Suppressor macrophage treated with lipopolysaccharide for 4 hours (primary cell): ENCODE measurements at places on chromosomes 12 and 14.

- DNase-seq, result peak; percentile 43
These were observed 10.6 kb downstream of the SDS start for GRCh38 chr12:113392988-113393579.

GRCh38 chr12:57657744-57658143, 24.7 kb upstream of the B4GALNT1 start:
- no peak for DNase-seq

DNA sequence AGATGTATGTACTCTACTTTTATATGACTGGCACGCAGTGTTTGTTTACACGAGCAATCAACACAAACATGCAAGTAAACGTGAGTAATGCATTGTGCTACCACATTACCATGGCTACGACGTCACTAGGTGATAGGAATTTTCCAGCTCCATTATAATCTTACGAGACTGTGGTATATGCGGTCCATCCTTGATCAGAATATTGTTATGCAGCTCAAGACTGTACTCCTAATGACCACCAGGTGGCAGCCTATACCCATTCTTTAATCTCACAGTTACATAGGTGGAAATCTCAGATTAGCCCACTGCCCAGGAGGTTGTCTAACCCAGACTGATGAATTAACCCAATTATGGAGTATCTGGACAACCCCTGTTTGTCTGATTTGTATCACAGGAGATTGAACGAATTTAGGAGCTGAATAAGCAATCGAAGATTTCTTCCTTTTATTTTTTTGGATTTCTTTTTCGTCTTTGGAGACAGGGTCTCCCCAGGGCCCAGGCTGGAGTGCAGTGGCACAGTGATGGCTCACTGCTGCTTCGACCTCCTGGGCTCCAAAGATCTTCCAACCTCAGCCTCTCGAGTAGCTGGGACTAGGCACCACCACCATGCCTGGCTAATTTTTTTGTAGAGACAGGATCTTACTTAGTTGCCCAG, 8.7 kb upstream of the TESPA1 start:
- DNase-seq, result peak; percentile 71

GRCh38 chr12:12460935-12461922, 101.4 kb downstream of the DUSP16 start:
- DNase-seq, result no peak

DNA sequence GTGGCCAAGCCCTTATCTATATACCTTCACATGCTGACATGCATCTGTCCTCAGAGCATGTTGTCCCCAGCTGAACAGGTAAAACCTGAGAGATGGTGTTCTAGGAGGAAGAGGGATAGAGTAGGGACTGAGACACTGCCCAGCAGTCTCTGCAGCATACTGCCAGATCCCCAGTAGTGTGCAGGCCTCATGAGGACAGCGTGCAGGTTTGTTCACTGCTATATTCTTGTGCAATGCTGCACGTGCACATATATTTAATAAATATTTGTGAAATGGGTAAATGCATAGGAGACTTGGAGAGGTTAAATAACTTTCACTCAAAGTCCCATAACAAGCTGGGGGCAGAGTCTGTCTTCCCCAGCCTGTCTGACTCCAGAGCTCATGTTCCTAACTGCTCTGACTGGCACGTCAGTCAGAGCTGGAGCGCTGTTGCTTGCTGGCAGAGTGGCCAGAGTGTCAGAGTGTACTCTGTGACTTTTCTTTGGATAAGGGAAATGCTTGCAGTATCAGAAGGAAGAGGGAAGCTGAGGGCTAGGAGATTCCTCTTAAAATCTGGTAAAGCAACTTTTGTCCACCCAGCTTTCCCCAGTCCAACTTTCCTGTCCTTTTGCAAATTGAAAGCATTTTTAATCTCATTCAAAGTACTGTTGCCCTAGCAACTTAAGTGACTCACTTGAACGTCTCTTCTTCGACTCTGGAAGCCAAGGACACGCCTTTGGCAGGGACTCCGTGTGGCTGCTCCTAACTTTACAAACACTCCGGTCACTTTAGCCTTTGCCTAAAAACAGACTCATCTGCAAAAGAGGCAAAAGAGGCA, 14.9 kb upstream of the POLR3B start:
- no peak for DNase-seq

DNA sequence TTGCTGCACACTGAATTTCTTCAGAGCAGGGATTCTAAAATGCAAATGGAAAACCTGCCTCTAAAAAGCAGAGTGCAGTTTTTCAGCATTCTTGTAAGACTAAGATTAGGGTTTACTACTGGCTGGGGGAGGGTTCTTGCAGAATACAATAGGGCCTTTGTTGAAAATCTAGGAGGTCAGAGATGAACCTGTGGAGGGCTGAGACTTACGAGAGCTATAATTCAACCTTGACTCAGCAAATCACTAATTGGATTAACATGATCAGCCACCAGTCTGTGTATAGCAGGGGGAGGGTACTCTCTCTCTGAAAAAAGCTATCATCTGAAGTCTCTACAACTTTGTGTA, 92.6 kb upstream of the HIF1A start:
- DNase-seq, result no peak

DNA sequence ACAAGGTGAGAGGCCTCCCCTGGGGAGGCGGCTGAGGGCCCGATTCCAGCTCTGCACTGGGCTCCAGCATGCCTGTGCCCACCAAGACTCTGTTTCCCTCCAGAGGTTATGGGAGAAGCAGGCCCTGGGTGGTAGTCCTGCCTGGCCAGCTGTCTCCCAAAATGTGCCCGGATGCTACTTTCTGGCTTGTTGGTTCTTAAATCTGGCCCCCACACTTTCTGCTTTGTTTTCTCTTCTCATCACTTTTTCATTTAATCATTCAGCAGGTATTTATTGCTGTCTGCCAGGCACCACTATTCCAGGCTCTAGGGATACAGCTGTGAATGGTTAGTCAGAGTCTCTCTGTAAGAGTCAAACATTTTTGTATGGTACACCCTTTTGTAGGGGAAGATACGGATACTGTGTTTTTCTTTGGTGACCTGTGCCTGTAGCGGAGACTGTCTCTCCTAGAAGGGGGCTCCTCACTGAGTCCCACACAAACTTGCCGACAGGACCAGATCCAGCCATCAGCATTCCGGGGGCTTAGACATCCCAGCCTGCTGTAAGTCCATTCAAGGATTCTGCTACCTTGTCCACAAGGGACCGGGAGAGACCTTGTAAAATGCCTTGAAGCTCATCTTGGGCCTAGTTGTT, 3.8 kb downstream of the DHRS2 start:
- DNase-seq, result no peak

DNA sequence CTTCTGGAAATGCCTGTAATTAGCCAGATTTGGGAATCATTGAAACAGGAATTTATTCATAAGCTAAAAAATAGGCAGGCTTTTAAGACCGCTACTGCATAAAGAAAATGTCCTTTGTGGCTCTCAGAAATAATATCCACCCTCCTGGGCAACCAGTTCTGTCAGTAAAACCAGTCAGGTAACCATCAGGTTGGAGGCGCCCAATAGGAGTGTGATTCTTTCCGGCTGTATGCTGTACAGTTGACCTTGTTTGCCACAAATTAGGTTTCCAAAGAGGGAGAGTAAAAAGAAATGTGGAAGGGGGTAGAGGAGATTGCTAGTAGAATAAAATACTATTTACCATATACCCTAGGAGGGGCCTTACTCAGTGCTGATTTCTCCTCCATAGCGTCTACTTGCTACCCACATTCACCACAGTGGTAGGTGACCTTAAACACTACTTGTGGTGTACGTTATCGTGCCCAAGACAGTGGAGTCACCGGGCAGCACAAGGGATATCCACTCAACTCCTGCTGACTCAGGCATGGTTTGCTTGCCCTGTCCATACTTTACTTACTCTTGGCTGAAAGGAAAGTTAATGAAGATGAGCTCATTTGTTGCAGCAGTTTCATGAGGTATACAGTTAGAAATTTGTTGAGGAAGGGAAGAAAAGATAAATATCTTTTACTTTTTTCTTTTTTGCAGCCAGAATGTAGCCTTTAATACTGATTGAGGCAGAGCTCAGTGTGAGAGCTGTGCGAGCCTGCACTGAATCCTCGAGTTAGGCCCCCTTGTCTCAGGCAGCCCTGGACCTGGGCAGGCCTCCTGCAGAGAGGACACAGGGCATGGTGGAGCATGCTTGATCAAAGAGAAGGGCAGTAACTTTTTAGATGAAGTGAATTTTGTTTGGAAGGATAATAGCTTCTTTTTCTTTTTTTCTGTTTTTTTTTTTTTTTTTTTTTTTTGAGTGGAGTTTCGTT, 76.7 kb downstream of the DIP2B start:
- no peak for DNase-seq

DNA sequence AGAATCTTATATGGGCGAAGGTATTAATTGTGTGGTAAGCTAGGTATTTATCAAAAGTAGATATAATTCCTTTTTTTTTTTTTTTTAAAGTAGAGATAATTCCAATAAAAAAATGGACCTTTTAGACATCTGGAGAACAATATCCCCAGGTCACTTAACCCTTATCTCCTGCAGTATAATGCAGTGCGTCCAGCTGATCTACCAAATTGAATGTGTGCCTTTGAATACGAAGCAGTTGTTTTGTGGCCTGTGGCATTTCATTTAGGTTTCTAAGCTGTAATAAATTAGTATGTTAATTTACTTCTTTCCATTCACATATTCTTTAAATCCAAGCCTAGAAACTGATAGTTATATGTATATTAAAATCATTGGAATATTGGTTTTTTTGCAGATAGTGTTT, 3.1 kb downstream of the FUT8 start:
- no peak for DNase-seq

- DNase-seq, result no peak
These were observed 56.5 kb downstream of the PRIMA1 start for GRCh38 chr14:93731753-93732152.

GRCh38 chr12:52518574-52519386, 1.4 kb downstream of the KRT5 start:
- no peak for DNase-seq

DNA sequence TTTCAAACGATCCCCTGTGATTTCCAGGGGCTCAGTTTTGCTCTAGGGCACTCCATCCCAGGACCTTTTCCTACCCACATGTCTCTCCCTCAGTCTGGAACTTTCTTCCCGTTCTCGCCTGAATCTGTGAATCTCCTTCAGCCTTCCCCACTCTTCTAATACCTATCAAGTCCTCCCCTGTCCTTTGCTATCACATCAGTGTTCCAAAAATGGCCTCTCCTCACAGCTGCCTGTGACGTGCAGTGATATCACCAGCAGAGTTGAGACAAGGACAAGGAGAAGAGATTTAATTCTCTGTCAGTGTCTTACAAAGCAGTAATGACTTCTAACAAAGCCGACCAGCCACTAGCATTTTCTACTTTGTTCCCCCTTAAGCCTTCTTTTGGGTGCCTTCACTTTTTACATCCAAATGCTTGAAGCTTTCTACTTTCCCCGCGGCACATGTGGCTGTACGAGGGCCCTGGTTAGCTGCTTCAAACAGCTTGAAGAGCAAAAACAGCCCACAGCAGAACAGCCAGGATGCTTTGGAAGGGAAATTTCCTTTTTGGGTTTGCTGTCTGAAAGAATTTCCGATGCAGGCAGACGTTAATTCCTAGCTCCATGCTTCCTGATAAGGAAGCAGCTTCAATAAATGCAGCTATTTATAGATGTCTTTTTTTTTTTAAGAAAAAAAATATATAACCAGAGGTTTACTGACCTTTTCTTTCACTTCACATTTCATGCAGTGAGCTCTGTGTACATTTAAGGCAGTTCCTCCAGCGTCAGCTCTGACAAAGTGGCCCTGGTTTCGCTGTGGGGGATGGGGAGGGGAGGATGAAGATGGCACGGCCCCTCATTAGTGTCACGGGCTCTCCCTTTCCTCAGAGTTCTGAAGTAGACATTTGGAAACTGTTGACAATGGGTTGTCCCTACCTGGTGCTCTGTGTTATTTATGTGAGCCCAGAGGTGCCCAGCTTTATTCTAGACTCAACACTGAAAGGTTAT, 109.3 kb downstream of the ETV6 start:
- DNase-seq, result peak; percentile 92

- DNase-seq, result no peak
These were observed 23.7 kb upstream of the MEG3 start for GRCh38 chr14:100802179-100802578.

DNA sequence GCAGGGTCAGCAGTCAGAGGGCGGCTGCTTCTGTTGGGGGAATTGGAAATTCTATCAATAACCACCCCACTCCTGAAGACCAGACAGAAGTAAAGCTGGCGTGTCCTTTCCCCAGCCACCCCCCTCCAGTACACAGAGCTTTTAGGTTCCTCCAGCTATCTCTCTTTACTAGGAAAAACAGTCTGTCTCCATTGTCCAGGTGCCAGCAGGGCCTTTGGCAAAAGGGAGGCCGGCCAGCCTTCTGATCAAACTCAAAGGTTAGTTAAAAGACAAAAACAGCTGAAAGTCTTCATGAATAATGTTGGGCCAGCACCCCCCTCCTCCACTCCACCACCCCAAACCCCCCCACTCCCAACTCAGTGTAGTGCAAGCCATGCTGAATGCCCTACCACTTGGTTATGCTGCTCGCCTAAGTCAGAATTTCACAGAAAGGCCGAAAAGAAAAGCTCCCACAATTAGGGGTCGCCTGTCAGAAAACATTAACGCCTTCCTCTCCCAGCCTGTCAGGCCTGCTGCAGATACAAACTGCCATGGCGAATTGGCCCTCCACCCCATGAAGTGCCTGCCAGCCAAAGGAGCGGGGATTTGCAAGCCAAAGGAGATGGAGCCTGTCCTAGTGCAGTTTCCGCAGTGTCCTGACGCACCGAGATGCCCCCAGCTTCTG, 8.9 kb downstream of the ASCL1 start:
- no peak for DNase-seq

- no peak for DNase-seq
These were observed 11.4 kb downstream of the TIMM9 start for GRCh38 chr14:58415636-58416547.

GRCh38 chr12:117890644-117891043, 78.1 kb downstream of the KSR2 start:
- no peak for DNase-seq

- peak; percentile 53 for DNase-seq
These were observed 147.6 kb downstream of the PHETA1 start for GRCh38 chr12:111221062-111222026.

DNA sequence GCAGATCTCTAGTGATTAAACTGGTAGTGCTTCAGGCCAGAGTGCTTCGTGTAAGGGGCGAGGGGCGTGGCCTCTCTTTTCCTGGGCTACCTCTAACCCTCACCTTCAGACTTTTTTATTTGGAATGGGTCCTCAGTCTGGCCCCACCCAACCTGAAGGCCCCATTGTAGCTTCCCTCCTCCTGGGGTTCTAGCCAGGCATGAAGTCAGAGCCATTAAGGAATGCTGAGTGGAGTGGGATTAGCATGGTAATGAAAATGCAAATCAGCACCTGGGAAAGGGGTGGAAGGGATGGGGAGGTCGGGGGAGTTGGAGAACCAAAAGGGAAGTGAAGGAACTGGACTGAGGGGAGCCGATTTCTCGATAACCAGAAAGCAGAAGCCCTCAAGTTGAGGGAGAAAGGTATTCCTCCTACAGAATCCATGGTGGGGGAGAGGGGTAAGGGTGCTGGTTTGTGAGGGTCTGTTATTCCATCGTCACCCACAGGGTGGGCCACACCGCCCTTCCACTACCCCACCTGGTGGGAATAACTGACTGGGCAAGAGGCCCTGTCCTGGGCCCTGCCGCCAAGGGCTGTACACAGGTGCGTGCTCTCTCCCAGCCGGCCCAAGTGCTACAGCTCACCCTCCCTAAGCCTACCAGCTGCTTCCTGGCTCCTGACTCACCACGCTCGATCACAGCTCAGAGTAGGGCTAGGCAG, 14.1 kb downstream of the ZFHX2 start:
- no peak for DNase-seq

- DNase-seq, result no peak
These were observed 881.9 kb downstream of the GALC start for GRCh38 chr14:87111126-87111525.

- DNase-seq, result no peak
These were observed 147.6 kb downstream of the BRMS1L start for GRCh38 chr14:35973770-35974169.
